Activated CD4-positive, alpha-beta T cell treated with anti-CD3 and anti-CD28 coated beads for 36 hours (primary cell): ENCODE measurements at places on chromosomes 6 and 20.

GRCh38 chr6:157229132-157229618 is 94.1 kb downstream of the TMEM242 start:
- no peak overlapping the region for H3K4me3 ChIP-seq
- no peaks in the 10 kb centered on the region for H3K36me3 ChIP-seq
- H3K27ac ChIP-seq = no peak overlapping the region
- H3K27me3 ChIP-seq = peaks cover 11% of the 10 kb centered on the region

GRCh38 chr6:4281341-4282293 is 146.2 kb upstream of the ECI2 start:
- H3K27ac ChIP-seq = peak overlapping the region; percentile 27
- peaks cover 57% of the 10 kb centered on the region for H3K27me3 ChIP-seq
- no peaks in the 10 kb centered on the region for H3K36me3 ChIP-seq
- DNase-seq = peak; percentile 74
- peaks cover 7% of the 10 kb centered on the region for H3K4me1 ChIP-seq

GRCh38 chr6:21869085-21869771 is 275.7 kb downstream of the SOX4 start:
- no peak for DNase-seq
- H3K27me3 ChIP-seq = no peaks in the 10 kb centered on the region
- H3K36me3 ChIP-seq = peaks cover 1% of the 10 kb centered on the region
- H3K27ac ChIP-seq = no peak overlapping the region
- H3K4me3 ChIP-seq = no peak overlapping the region
- H3K4me1 ChIP-seq = peaks cover 9% of the 10 kb centered on the region

DNA sequence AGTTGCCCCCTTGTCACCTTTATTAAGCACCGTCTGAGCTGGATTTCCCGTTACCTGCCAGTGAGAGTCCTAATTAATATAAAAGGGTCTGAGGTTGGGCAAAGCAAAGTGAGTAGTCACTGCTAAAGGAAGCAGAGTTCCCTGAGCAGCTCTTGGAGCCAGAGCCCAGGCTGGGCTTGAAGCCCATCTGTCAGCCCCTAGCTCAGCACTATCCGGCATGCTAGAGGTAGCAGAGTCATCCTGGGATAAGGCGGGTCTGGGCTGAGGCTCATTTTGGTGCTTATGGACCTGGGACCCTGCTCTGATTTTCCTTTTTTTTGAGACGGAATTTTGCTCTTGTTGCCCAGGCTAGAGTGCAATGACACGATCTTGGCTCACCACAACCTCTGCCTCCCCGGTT is 46.2 kb downstream of the ADNP start:
- no peak overlapping the region for H3K27ac ChIP-seq
- peaks cover 15% of the 10 kb centered on the region for H3K36me3 ChIP-seq
- no peak for DNase-seq

GRCh38 chr6:3389390-3390167 is 67.3 kb downstream of the SLC22A23 start:
- H3K27me3 ChIP-seq = no peaks in the 10 kb centered on the region
- H3K4me3 ChIP-seq = no peak overlapping the region
- no peaks in the 10 kb centered on the region for H3K36me3 ChIP-seq
- H3K27ac ChIP-seq = no peak overlapping the region
- H3K4me1 ChIP-seq = no peaks in the 10 kb centered on the region

DNA sequence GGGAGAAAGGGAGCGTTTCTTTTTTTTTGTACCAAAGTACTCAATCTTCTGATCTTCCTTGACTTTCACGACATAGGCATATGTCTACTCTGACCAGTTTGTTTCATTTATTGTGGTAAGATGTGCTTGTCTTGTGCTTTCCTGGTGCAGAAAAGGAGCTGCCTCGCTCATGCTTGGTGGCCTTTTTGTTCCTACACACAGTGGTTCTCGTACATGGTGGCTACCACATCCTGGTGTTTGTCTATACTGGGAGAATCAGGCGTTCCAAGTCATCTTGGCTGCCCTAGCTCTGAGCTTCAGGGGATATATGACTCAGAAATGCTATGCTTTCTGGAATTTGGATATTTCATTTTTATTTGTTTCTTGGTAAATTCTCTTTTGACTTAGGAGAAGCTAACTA is 31.8 kb downstream of the MYB start:
- peaks cover 38% of the 10 kb centered on the region for H3K4me1 ChIP-seq
- peaks cover 48% of the 10 kb centered on the region for H3K36me3 ChIP-seq
- no peak overlapping the region for H3K4me3 ChIP-seq
- peak overlapping the region; percentile 65 for H3K27ac ChIP-seq
- H3K27me3 ChIP-seq = no peaks in the 10 kb centered on the region

DNA sequence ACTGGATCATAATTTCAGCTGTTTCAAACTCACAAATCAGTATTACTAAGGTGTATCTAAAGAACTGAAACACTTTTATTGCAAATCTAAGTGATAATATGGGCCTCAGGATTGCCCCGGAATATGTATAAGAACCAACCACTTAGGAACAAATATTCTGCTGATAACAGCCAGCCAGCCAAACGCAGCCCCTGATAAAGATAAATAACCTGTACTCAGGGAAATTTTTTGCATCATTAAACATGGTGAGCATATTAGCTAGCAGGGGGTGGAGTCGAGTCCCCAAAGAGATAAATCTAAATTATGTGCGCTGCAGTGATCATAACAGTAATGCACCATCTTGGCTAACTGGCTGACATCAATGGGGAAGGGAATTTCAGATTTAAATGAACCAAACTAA is 410.2 kb upstream of the MAP3K7 start:
- no peak overlapping the region for H3K27ac ChIP-seq
- H3K36me3 ChIP-seq = no peaks in the 10 kb centered on the region
- no peak for DNase-seq
- no peak overlapping the region for H3K4me3 ChIP-seq
- no peaks in the 10 kb centered on the region for H3K27me3 ChIP-seq

DNA sequence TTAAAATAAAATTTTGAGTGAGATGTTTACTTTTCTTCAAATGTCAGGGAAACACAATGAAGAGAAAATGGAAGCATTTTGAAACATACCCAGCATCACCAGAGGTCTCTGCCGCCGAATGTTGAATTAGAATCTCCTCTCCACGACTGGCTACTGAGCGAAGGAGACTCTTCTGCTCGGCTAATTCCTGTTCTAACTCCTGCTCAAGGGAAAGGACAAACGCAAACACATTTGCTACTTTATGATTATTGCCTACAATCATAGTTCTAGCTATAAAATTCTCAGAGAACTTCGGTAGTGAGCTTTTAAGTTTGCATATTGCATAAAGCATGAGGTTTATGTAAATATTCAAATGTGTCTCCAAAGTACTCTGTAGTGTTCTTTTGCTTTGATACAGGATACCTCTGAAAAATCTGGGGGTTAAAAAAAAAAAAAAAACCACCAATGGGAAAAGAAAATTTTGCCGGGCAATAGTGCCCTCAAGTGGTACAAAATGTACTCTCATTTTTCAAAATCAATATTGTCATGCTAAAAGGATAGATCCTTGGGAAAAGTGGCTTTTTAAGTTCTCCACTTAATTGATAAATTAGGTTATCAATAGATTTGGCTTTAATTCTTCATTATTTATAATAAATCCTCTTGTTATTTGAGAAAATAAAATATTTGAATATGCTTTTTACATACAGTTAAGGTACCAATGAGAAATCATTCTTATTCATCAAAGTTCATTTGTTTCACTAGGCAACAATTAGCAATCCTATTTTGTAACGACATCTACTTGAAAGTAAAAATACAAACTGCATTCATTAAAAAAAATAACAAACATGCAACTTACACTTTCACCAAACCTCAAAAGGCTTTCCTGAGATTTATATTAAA is 369.0 kb downstream of the SYNE1 start:
- DNase-seq = peak; percentile 42
- H3K27me3 ChIP-seq = no peaks in the 10 kb centered on the region
- H3K36me3 ChIP-seq = peaks cover 13% of the 10 kb centered on the region
- no peak overlapping the region for H3K4me3 ChIP-seq
- H3K27ac ChIP-seq = no peak overlapping the region
- H3K4me1 ChIP-seq = peaks cover 11% of the 10 kb centered on the region

DNA sequence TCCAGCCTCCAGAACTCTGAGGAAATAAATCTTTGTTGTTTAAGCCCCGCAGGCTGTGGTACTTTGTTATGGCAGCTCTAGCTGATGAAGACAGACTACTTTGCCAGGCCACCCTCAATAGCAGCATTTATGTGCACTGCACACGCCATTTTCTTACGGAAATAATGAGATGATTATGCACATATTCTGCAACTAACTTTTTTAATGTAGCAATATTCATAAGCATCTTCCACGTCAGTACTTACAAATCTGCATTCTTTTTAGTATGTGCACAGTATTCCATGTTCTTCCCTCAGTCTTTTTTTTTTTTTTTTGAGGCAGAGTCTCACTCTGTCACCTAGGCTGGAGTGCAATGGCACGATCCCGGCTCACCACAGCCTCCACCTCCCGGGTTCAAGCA is 46.8 kb upstream of the DSP start:
- H3K27me3 ChIP-seq = peaks cover 22% of the 10 kb centered on the region
- H3K36me3 ChIP-seq = no peaks in the 10 kb centered on the region
- H3K4me1 ChIP-seq = no peaks in the 10 kb centered on the region
- no peak overlapping the region for H3K4me3 ChIP-seq
- no peak overlapping the region for H3K27ac ChIP-seq
- DNase-seq = no peak

- peaks cover 5% of the 10 kb centered on the region for H3K27me3 ChIP-seq
- no peak overlapping the region for H3K4me3 ChIP-seq
- H3K36me3 ChIP-seq = no peaks in the 10 kb centered on the region
- DNase-seq = peak; percentile 22
Measured at GRCh38 chr6:75368151-75368779, 83.7 kb upstream of the TMEM30A start.

- H3K4me1 ChIP-seq = peaks cover 78% of the 10 kb centered on the region
- H3K27ac ChIP-seq = peak overlapping the region; percentile 43
- H3K36me3 ChIP-seq = peaks cover 2% of the 10 kb centered on the region
- DNase-seq = no peak
- no peak overlapping the region for H3K4me3 ChIP-seq
- no peaks in the 10 kb centered on the region for H3K27me3 ChIP-seq
Measured at GRCh38 chr6:112018619-112019416, 35.1 kb upstream of the CCN6 start.

DNA sequence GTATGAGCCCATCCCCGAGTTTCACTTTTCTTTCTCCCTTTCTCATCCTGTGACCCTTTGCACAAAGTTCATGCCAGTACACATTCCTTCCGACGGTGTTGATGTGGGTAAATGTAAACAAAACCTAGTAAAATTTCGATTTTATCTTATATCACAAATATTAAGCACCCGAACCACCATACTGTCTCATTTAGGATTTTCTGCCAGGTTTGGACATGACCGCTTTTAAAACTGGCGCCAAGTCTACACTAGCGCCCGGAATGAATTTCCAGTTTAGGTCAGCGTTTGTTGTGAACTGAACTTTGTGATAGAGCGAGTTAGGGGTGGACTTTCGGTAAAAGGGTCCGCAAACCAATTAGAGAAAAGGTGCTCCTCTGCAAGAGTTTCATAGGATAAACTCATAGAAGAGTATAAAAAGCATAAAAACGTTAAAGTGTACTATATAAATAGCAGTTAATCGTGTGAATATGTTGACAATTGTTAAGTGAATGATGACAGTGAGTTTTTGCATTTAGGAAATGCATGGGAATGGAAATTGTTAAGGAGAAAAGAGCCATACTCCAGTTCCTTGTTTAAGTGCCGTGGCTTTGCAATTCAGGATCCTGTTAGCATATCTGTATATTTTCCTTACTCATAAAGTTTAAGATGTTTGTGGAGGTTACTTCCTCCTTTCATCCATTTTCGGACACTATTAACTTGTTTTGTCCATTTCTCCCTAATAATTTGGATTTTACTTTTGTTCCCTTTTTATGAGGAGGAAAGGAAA is 937 bp downstream of the AKAP7 start:
- no peaks in the 10 kb centered on the region for H3K36me3 ChIP-seq
- H3K4me3 ChIP-seq = peak overlapping the region; percentile 91
- no peaks in the 10 kb centered on the region for H3K27me3 ChIP-seq
- H3K27ac ChIP-seq = peak overlapping the region; percentile 97
- H3K4me1 ChIP-seq = peaks cover 12% of the 10 kb centered on the region

- no peaks in the 10 kb centered on the region for H3K27me3 ChIP-seq
- peaks cover 16% of the 10 kb centered on the region for H3K4me1 ChIP-seq
- peak overlapping the region; percentile 2 for H3K27ac ChIP-seq
- DNase-seq = no peak
Measured at GRCh38 chr6:44869321-44869897, 458.7 kb upstream of the RUNX2 start.

DNA sequence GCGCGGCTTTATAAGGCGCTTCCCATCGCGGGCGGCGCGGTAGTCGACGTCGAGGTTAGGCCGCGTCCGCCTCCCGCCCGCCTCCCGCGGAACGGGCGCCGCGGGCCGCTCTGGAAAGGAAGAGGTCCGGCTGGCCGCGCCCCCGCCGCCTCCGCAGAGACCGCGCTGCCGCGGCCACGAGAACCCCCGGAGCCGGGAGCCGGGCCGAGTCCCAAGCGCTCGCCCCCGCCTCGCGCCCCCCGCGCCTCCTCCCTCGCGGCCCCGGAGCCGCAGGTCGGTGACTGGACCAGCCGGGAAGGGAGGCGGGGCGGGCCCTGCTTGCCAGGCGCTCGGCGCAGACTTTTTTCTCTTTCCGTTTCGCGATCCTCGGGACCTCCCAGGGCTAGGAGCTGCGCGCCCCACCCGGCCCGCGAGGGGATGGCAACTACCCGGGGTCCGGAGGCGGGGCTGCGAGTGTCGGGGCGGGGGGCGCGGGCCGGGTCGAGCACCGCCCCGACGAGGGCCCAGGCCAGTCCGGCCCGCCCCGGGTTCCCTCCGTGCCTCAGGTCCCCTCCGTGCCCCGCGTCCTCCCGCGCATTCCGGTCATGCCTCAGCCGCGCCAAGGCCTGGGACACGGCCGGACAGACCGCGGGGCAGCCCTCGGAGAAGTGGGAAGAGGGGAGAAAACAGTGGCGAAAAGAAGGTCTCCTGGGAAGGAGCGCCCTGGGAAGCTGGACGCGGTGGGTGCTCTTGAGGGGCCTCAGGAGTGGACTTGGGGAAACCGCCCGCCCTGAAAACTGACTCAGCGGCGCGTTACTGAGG is 417 bp upstream of the PXDC1 start:
- peaks cover 29% of the 10 kb centered on the region for H3K27me3 ChIP-seq
- no peaks in the 10 kb centered on the region for H3K36me3 ChIP-seq
- H3K4me3 ChIP-seq = peak overlapping the region; percentile 3
- no peak overlapping the region for H3K27ac ChIP-seq

DNA sequence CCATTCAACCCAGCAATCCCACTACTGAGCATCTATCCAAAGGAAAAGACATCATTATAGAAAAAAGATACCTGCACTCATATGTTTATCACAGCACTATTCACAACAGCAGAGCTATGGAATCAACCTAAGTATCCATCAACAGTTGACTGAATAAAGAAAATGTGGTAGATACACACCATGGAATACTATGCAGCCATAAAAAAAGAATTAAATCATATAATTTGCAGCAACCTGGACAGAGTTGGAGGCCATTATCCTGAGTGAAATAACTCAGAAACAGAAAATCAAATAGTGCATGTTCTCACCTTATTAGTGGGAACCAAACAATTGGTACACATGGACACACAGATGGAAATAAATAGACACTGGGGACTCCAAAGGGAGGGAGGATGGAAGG is 23.2 kb downstream of the NHSL1 start:
- no peak overlapping the region for H3K27ac ChIP-seq
- no peaks in the 10 kb centered on the region for H3K36me3 ChIP-seq
- no peaks in the 10 kb centered on the region for H3K27me3 ChIP-seq
- no peak overlapping the region for H3K4me3 ChIP-seq
- DNase-seq = no peak
- no peaks in the 10 kb centered on the region for H3K4me1 ChIP-seq
